ENCODE measurements at places on chromosomes 2 and 18.

DNA sequence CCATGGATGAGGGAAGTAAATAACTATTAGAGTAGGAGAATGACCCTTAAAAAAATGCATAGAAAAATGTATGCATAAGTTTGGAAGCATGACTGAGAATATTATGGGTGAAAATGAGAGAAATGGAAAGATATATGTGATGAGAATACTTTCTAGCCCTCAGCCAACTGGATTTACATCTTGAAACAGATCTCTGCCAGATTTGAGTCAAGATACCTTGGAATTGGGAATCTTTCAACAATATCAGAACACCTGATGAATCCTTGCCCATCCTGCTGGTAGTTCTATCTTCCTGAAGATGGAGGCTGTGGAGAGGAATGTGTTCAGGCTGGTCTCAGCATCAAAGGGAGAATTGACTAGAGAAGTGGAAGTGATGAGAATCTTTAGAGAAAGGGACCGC is 5.8 kb downstream of the TET3 start:
- DNase-seq, result no peak

DNA sequence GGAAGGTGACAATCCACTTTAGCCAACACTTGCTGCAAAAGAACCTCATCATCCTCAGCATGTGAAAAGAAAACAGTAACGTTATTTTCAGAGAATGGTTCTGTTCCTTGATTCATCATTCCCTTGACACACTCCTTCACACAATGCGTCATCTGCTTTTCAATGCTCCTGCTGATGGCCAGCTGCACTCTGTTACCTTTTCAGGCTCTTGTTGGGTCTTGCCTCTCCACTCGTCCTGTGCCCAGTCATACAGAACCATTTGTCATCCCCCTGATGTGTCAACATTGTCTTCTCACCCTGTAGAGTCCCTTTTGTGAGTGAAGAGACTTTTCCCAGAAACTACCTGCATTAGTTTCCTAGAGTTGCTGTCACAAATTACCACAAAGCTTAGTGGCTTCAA is 12.2 kb upstream of the DTNA start:
- DNase-seq, result no peak

DNA sequence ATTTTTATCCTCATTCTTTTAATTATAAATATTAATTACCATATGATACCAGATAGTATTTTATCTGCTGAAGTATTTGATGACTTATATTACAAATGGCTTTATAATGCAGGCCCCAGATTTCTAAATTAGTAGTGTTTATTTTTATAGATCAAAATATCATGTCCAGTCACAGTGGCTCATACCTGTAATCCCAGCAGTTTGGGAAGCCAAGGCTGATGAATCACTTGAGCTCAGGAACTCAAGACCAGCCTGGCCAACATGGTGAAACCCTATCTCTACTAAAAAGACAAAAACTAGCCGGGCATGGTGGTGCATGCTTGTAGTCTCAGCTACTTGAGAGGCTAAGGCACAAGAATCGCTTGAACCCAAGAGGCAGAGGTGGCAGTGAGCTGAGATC is 100.1 kb upstream of the ARHGAP15 start:
- no peak for DNase-seq

GRCh38 chr2:154375579-154375931 is 322.9 kb upstream of the KCNJ3 start:
- DNase-seq, result peak; percentile 48

GRCh38 chr2:105375001-105375561 is 23.8 kb downstream of the FHL2 start:
- no peak for DNase-seq

- no peak for DNase-seq
Measured at GRCh38 chr2:22221006-22221405, 1097.2 kb downstream of the TDRD15 start.

- no peak for DNase-seq
Measured at GRCh38 chr2:189287982-189288521, 108.5 kb upstream of the COL5A2 start.

DNA sequence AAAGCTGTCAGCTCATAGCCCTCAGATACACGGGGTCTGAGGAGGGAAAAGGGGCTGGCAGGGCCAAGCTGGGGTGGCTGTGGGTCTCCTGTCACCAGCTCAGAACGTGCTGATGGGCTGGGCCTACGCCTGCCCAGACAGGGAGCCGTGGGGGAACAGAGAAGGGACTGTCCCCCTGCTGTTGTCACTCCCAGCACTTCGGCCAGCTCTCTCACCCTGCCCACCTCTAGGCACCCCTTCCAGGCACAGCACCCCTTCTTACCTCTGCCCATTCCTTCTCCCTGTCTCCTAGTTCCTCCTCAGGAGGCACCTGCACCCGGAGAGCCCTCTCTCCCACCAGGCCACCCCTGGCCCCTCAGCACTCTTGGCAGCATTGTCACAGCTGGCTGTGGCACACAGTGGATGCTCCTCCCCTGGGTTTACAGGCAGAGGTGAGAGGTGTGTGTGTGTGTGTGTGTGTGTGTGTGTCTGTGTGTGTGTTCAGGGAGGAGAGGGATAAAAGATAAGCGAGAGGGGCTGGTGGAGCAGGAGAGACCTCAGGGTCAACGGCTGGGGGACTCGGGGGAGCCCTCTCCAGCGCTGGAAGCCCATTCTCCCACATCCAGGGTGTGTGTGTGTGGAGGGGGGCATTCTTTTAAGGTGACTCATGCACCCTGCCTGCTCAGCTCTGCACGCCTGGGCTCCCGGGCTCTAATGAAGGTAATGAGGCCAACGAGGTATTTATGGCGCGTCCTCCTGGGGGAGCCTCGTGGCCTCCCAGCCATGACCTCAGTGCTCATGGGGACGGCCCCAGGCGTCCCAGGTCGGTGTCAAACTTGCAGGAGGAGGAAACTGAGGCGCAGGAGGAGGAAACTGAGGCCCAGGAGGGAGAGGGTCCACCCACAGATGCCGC is 66.1 kb upstream of the SMAD7 start:
- no peak for DNase-seq

DNA sequence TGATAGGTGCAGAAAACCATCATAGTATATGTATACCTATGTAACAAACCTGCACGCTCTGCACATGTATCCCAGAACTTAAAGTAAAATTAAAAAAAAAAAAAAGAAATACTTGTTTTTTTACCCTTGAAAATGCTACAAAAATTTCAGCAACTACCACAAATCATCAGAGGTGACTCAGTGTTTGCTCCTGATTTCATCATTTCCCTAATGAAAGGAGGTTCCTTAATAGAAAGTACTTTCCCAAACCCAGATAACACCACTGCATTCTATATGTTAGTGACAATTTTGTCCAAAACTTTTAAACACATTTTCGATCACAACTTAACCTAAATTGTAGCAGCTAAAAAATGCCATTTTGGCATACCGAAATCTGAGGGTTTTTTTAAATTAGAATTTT is 163.3 kb downstream of the SLC39A10 start:
- DNase-seq, result peak; percentile 41

DNA sequence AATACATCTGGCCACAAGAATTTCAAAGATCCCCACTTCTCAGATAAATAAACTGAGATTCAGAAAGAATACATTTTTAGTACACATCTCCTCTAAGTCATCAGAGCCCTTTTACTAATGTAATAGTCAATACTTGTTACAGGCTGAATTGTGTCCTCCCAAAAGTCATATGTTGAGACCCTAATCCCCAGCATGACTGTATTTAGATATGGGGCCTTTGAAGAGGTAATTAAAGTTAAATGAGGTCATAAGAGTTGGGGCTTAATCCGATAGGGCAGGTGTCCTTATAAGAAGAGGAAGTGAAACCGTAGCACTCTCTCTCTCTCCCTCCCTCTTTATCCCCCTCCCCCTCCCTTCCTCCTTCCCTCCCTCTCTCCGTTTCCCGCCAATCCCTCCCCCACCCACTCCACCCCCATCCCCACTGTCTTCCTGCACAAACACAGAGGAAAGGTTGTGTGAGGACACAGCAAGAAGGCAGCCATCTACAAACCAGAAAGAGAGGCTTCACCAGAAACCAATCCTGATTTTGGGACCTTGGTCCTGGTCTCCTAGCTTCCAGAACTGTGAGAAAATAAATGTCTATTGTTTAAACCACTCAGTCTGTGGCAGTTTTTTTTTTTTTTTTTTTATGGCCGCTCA is 66.6 kb upstream of the ZNF397 start:
- DNase-seq, result no peak

DNA sequence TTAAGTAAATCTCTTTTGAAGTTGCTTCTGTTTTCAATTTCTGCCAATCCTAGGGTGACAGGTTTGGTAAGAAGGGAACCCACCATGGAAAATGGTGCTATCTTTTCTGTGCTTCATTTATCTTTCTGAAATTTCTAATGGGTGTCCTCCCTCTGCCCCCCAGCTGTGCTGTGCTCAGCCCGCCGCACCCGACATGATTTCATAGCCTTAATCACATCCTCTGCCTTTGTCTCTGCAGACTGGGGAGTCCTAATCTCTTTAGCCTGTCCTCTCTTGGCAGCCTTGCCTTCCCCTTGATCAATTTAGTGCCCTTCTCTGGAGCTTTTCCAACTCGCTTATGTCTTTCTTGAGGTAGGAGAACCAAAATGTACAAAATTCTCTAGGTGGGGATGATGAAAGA is 49.3 kb downstream of the DNMT3A start:
- no peak for DNase-seq

DNA sequence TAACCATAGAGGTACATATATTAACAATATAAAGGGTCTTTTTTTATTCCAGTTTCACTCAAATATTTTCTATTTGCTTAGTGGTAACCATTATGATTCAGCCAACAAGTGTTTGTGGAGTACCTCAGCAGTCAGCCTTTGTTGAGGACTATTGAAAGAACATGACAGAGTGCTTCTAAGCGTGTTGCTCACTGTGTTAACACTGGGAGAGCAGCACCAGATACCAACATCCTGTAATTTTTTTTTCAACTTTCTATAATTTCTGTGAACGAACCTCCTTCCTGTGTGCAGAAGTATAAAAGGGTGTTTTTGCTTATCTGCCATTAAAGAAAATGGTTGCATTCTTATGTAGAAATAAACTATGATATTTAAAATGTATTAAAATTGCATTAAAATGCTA is 239.0 kb downstream of the PHLPP1 start:
- no peak for DNase-seq

- DNase-seq, result no peak
Measured at GRCh38 chr18:33831424-33831823, 253.4 kb downstream of the ASXL3 start.

- no peak for DNase-seq
Measured at GRCh38 chr2:77398970-77399600, 123.1 kb downstream of the LRRTM4 start.

- no peak for DNase-seq
Measured at GRCh38 chr18:12049978-12050811, 43.4 kb upstream of the ANKRD62 start.

DNA sequence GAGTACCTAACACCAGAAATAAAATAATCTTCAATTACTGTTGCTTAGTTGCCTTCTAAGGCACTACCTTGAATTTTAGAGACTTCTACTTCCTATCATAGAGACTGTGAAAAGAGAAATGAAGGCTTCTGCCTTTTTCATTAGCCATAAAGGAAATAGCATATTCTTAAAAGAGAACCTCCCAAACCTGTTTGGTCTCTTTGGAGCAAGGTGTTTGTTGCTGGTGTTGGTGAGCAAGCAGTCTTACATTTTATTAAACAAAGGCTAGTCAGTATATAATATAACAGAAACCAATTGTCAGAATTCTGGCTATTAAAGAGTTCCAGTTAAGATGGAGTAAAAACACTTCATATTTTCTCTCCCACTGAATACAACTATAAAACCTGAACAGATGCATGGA is 116.4 kb downstream of the TAF4B start:
- no peak for DNase-seq

- peak; percentile 55 for DNase-seq
Measured at GRCh38 chr2:42141687-42142546, 27.2 kb upstream of the EML4 start.

DNA sequence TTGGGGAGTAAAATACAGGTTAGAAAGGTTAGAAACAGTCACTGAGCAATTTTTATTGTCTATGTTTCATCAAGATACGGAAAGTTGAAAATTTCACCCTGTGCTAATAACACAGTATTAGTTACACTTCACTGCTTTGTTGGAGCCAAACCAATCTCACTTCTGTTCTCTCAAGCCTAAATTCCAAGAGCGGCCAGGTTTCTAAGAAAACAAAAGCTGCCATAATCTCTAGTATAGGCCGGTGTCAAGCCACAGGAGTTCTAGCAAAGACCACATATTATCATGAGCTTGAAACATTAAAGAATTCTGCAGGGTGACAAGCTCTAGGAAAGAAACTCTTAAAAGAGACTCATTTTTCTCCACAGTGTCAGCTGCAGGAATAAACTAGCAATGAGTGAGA is 128.7 kb downstream of the TXNL1 start:
- DNase-seq, result no peak

GRCh38 chr2:23361152-23361551 is 23.8 kb upstream of the KLHL29 start:
- no peak for DNase-seq

- no peak for DNase-seq
Measured at GRCh38 chr2:68171684-68172083, 14.0 kb downstream of the PNO1 start.

GRCh38 chr2:164890544-164890943 is 48.9 kb upstream of the COBLL1 start:
- DNase-seq, result no peak

DNA sequence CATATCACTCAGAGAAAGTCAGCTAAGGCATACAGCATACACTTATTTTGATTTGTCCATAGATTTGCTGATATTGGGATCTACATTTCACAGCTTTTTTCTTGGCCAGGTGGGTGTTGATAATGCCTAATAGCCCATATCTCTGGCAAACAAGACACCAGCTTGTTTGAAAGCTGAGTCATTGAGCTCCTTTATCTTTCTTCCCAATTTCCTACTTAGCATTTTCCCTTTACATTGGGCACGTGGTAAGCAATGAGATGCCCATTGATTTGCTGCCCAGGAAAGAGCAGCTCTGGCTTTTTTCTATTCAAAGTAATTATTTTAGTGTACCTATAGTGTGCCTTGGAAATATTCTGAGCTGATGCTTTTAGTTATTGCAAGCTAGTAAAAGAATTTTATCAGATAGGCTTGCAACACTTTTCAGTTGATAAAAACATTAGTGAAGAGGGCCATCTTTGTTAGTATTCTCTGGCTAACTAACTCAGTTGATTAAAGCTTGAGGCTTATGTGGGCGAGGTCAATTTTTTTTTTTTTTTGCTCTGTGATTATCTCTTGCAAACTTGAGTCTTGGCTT is 79.6 kb downstream of the OSBPL6 start:
- no peak for DNase-seq

DNA sequence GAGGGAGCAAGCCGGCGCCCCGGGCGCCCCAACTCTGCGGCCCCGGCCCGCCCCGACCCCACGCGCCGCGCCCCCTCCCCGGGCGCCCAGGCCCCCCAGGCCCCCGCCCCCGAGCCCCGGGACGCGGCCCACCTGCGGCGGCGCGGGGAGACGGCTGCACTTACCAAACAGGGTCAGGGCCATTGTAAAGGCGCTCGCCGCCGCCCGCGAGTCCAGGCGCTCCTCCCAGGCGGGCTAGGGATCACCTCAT is 526 bp downstream of the CHN1 start:
- DNase-seq, result no peak

- DNase-seq, result no peak
Measured at GRCh38 chr2:9231291-9232165, 24.9 kb downstream of the ASAP2 start.

- no peak for DNase-seq
Measured at GRCh38 chr18:75438891-75439290, 11.4 kb upstream of the SMIM21 start.

Measured in HS-5 (cell line).